ENCODE measurements at places on chromosomes 2 and 18.

DNA sequence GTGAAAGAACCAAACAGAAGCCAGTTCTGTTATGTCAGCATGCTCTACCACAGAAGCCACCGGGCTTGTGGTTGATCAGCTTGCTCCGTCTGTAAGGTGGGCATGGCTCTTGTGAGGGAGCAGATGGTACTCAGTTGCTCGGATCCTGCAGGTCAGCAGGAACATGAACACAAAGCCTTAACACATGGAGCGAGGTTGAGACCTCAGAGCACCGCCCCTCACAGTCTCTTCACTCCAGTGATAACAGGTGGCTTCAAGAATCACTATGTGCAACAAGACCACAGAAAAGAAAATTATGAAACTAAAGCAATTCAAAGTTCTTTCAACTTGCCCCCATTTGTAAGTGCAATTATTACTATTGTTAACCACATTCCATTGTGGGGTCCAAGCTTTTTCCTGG is 72.1 kb downstream of the OSBPL6 start:
- DNase-seq, result no peak

DNA sequence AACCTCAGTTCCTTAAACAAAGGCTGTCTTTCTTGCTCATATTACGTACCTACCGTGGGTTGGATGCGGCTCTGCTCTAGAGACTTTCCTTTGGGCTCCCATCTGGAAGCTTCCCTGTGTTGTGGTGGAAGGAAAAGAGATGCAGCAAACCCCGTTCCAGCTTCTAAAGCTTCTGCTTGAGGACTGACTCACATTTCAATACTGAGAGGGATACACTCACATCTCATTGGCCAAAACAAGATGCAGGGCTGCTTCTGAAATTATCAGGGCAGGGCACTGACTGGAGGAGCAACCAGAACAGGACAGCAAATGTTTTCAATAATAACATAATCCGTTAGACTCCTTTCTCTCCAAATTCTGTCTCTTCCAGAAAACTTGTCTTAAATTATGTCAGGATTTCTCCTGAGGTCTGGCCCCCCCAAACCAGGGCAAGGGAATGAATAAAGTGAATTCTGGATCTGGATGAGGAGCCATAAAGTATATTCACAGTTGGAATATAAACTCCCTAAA is 4.5 kb upstream of the MYO5B start:
- DNase-seq, result no peak

- DNase-seq, result no peak
Measured at GRCh38 chr2:30113617-30114293, 33.1 kb upstream of the YPEL5 start.

DNA sequence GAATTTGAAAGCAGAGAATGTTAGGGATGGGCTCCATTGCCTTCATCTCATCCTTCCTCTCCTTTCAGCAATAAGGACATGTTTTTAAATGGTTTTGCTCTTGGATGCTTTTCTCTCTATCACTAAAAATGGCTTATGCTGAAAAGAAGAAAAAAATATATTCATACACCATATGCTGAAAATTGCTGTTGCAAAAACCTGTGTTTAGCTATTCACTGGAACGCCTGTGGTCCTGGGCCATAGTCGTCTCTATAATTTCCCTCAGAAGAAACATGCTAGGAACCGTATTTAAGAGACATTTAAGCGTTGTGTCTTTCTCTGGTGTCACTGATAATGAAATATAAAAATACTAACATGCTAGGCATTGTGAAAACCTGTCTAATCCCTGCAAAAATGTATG is 324.9 kb downstream of the TSN start:
- no peak for DNase-seq

- DNase-seq, result no peak
Measured at GRCh38 chr2:120344976-120345581, 857 bp upstream of the INHBB start.

DNA sequence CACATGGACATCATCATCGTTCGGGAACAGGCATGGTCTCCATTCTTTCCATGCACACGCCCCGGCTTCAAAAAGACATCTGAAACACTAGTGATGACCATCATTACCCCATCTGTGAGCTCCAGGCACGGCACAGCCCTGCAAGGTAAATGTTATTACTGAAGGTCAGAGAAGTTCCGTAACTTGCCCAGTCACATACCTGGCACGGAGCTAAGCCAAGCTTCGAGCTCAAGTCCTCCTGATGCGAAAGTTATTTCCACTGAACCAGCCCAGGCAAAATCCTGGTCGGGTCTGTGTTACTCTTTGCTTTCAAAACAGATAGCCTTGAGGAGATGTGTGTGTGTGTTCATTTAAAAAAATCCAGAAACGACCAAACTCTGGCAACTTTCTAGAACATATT is 22.8 kb downstream of the FHL2 start:
- no peak for DNase-seq

DNA sequence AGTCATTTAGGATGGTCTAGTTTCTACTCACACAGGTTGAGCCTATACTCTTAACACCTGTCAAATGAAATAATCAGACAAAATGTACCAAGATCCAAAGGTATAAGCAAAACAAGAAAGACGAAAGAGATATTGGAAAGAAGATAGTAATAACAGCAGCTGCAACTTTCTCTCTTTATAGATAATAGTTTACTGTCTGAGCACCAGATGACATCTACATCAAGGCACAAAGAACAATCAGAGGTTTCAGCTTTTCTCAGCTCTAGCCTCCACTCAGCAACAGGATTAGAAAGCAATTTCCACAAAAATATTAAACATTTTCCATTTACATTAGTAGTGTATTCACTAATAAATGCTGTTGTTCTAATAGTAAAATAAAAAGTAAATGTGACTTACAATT is 66.3 kb downstream of the RTTN start:
- no peak for DNase-seq

- DNase-seq, result no peak
Measured at GRCh38 chr2:168961450-168962229, 60.5 kb downstream of the G6PC2 start.

DNA sequence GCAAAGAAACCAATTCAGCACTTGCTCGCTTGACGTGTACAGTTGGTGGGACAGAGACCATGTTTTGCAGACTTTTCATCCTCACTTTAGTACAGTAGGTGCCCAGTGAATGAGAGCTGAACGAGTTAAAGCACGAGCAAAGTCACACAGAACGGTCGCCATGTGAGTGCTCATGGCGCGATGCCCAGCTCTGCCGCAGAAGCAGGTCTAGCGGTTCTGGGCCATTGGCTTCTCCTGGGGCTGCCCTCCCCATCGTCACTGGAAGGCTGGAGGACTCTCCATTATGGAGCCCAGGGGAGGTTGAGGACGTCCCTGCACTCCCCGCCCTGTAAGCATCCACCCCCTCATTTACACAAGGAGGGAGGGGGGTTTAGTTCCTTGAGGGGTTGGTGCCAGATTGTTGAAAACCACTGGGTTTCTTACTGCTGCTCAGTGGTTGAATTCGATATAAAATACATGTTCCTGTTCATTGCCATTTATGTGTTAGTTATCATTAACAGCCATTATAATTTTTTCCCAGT is 24.9 kb downstream of the PTGR3 start:
- DNase-seq, result no peak

DNA sequence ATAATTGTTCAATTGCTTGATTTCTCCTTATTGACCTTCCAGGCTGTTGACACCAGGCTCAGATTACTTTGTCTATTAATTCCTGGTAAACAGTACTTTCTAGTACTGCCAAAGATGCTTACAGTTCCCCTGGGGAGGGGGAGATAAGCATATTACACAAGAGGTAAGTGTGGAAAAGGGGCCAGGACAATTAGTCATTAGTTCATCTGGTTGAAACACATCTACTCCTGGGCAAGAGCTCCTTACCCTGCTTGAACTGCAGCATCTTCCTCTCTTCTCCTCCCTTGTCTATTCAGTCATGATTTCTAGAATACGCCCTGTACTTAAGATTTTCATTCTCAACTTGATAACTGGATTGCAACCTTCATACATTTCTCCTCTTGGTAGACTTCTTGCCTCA is 10.4 kb upstream of the SPATS2L start:
- no peak for DNase-seq

DNA sequence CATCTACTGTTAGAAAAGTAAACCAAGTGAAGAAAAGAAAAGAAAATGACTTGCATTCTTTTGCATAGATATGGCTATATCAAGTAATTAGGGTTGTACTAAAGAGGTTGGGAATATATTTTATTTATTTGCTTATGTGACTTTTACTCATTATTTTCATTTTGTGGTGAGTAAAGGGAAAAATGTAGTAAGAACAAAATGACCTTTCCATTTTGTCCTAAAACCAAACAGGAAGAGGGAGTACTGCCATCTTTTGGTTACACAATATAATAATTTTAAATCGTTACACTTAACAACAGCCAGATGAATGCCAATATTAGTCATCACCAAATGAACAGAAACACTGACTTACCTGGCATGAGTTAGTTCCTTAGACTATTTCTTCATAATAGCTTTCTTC is 47.3 kb upstream of the NDUFV2 start:
- no peak for DNase-seq

DNA sequence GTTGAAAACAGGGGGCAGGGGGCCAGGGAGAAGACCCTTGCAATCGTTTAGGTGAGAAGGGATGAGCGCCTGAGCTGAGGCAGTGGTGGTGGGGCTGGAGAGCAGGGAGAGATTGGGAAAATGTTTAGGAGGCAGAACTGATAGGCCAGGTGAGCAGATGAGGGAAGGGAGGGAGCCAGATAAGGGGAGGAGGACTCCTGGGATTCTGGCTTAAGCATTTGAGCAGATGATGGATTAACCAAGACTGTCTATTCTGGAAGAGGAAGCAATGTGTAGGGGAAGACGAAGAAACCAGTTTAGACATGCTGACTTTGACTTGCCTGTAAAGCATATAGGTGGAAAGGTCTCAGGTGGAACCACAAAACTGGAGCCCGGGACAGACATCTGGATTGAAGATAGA is 49.9 kb upstream of the ASPRV1 start:
- no peak for DNase-seq

DNA sequence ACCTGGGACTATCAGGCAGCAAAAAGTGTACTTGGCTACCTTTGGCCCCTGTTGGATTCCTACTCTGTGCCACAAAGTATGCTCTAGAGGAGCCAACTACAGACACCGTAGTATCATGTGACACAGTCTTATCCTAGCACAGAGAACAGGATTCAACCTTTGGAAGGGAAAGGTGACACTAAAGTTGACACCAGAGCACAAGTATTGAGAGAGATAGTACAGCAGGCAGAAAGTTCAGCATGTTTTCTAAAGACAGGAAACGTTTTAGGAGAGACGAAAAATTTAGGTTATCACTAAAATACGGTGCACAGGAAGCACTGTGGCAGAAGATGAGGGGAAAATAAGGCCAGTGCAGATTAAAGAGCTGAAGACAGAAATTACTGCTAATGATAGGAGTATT is 18.6 kb downstream of the SMAD2 start:
- no peak for DNase-seq

GRCh38 chr18:39448942-39449341 is 1883.3 kb upstream of the CELF4 start:
- no peak for DNase-seq

GRCh38 chr2:56049233-56049845 is 125.8 kb upstream of the EFEMP1 start:
- DNase-seq, result no peak

DNA sequence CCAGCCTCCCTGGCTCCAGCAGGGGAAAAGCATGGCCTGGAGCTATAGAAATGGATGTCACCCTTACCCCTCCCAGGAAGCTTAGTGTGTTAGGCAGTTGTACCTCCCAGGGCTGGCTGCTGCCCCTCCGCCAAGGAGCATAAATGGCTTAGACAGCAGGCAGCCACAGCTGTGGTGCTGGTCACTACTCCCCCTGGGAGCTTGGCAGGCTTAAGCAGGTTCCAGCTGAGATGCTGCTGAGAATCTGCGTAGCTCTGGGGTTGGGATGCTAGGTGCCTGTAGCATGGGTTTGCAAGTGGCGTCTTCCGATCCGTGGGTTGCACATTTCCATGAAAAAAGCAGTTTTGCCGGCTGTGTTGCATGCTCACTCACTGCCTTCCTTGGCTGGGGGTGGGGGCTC is 369.7 kb downstream of the CTNNA2 start:
- DNase-seq, result no peak

DNA sequence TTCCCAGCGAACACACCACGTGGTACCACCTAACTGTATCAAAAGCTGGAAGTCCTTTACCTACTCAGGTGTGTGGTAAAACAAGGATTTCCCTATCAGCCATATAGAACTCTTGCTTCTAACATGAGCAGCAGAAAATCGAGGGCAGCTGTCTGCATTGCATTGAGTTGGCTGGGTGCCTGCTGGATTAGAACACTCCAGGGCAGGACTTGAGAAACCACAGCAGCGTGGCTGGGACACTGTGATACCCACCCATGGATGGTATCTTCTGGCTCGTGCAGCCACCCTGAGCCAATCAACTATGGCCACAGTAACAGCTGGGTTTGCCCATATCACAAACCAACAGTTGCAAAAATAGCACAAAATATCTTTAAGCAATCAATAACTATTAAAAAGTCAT is 188.3 kb downstream of the FBXO15 start:
- DNase-seq, result no peak

DNA sequence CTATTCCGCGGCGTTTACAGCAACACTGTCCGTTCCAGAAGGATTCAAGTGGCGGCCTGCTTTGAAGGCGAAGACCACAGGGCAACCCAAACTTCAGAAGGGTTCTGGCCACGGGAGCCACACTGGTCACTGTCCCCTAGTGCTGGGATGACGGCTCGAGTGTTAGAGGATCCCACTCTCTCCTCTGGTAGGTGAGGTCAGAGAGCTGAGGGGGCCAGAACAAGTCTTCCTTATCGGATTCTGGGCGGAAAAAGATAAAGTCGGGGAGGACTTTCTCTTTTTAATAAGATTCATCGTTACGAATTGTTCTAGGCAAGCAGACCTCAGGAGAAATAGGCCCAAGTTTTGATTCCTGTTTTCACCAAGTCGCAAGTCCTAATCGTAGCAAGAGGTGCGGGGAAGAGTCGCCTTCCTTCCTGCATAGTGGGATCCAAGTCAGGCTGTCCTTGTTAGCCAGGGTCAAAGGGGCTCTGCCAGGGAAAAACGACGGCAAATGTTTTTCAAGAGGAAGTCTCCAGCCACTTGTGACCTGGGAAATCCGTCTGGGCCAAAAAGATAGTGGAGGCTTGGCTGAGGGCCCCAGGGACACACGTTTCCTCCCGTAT is 864 bp upstream of the MYL12A start:
- no peak for DNase-seq

DNA sequence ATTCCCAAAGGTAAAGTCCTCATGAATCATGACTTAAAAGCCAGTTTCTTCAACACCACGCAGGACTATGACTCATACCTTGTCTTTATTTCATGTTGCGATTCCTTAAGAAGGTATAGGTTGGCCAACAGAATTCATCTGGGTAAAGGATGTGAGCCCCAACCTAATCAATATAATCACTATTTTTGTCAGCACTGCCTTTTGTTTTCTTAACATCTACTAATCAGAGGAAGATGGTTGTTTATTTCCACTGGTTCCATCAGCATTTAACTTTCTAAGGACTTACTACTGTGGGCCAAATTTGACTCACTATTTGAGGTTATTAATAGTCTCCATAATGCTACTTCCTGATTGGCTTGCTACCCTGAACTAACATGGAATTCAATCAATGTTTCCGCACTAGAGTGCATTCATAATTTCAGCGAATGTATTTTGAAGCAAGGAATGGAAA is 78.6 kb downstream of the SCG2 start:
- no peak for DNase-seq
